ENCODE measurements at places on chromosomes 13 and 19. TPM values are rescaled to one million over a fixed set of nuclear protein-coding genes. Genes with fewer than 3 reads are reported as not detected.

KIR3DL1 gene
- not detected for total RNA-seq

PLK5 gene
- total RNA-seq: not detected

WDFY2 gene
- 14.2 TPM for total RNA-seq

KIR2DL4 gene
- total RNA-seq: not detected

VSTM1 gene
- not detected for total RNA-seq

MRI1 gene
- total RNA-seq: 35.8 TPM

FGF22 gene
- total RNA-seq: not detected

CYP2S1 gene
- 0.46 TPM for total RNA-seq

ZBTB7A gene
- 36.9 TPM for total RNA-seq

ZNF665 gene
- total RNA-seq: 3.3 TPM

DHDH gene
- total RNA-seq: 0.17 TPM

HIPK4 gene
- 0.17 TPM for total RNA-seq

RXFP2 gene
- not detected for total RNA-seq

SIAH3 gene
- total RNA-seq: not detected

POU2F2 gene
- 0.26 TPM for total RNA-seq

SBK3 gene
- 0.07 TPM for total RNA-seq
